Vagina (tissue), 2 donors: ENCODE measurements at places on chromosomes 3 and 15. TPM values are rescaled to one million over a fixed set of nuclear protein-coding genes. Genes with fewer than 3 reads are reported as not detected.
A peak's percentile ranks its signal among the peaks of the same experiment; 100 is the strongest.

GRCh38 chr15:83250781-83251180 is 33.7 kb downstream of the BNC1 start:
- no peak for DNase-seq

DNA sequence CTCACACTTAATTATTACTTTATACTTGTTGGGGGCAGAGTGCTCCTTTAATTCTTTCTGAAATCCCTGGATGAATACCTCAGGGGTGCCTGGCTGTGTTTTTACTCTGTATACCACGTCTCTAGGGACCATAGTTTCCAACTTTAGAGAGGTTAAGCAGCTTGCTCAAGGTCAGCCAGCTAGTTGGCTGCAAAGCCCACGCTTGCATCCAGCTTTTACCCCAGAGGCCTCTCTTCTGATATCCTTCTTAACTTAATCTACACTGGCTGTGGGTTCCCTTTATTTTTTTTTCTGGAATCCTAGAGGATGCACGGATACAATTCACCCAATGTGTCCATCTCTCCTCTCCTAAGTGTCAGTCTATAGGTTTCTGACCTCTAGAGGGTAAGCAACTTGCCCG is 1.4 kb downstream of the PDZRN3 start:
- DNase-seq, result no peak

DNA sequence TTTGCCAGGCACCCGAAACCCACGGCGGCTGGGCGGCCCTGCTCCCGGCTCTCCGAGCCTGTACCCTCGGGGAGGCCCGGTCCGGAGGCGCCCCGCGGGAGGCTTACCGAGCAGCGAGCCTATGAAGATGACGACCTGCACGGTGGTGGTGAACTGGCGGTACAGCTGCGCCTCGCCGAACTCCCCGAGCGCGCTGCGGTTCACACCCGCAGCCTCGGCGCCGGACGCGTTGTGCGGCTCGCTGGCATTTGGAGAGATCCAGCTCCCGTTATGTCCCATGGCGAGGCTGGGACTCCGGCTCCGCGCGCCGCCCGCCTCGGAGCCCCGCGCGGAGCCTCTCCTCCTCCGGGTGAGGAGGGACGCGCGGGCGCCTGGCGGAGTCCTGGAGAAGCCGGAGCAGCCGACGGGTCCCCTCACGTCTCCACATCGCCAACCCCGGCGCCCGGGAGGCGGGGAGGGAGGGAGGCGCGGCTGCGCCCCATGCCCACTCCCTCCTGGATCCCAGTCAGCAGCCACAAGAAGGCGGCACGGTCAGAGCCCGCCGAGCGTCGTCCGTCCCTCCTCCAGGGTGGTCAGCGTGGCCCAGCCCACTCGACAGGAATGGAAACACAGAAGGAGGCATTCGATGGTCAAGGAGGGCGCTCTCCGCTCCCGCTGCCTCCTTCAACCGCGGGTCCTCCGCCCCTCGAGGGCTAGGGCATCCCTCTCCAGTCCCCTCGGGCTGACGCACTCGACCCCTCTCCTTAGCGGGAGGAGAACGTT is at the start of gene GPR176:
Gene GPR176, minus strand, starts transcription at position 519 of the 762 bp plus-strand sequence. Its CDS starts 240 bp downstream, at position 279.
- no peak for DNase-seq

- no peak for DNase-seq
Observed at GRCh38 chr15:96333131-96334016, 2.9 kb downstream of the NR2F2 start.

GRCh38 chr15:89975482-89976245 is 25.5 kb upstream of the ZNF710 start:
- DNase-seq, result no peak

- DNase-seq, result no peak
Observed at GRCh38 chr3:73314151-73314951, 252.9 kb downstream of the EBLN2 start.

DNA sequence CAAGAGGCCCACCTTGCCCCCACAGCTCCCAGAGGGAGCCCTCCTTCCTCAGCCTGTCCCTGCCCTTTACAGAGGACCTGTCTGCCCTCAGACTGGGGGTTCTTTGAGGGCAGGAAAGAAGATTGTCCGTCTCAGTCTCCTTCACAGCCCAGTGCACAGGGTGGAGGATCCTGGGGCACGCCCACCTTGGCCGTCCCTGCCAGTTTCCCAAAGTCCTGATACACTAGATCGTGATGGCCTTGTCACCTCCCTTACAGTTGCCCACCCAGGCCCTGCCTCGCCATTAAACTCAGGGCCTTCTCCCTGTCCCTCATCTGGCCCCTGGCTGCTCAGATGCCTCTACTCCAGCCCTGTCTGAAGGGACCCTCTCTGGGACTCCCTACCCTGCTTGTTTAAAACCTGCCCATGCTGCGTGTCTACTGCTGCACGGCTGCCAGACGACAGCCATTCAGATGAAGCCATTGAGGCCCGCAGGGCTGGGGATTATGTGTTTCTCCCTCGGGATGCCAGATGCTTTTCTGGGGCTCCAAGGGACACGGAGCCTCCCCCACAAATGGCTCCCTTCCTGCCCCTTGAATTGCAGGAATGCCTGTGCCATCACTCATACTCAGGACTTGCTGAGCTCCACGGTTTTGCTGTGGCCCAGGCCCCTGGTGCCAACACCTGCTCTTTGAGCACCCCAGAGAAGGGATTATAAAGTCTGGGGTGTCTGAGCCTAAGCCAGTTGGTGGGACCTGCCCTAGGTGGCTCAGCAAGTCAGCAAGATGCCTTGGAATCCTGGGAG is 27.8 kb downstream of the ACSBG1 start:
- DNase-seq, result peak; percentile 79

DNA sequence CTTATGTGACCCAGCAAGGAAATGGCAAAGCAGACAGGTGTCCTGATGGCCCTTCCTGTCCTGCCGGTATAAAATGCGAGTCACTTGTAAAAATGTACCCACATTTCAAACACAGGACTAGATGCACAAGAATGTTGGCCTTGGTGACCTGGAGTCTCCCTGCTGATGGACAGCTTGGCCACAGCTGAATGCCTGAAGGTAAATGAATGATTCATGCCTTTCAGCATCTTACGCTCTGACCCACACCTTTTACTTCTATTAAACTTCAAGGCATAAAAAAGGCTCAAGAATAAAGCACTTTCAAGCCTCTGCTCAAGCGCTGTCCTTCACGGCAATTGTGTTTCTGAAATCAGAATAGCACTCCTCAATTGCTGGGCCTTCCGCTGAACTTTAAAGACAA is 228.0 kb upstream of the SLCO3A1 start:
- no peak for DNase-seq

DNA sequence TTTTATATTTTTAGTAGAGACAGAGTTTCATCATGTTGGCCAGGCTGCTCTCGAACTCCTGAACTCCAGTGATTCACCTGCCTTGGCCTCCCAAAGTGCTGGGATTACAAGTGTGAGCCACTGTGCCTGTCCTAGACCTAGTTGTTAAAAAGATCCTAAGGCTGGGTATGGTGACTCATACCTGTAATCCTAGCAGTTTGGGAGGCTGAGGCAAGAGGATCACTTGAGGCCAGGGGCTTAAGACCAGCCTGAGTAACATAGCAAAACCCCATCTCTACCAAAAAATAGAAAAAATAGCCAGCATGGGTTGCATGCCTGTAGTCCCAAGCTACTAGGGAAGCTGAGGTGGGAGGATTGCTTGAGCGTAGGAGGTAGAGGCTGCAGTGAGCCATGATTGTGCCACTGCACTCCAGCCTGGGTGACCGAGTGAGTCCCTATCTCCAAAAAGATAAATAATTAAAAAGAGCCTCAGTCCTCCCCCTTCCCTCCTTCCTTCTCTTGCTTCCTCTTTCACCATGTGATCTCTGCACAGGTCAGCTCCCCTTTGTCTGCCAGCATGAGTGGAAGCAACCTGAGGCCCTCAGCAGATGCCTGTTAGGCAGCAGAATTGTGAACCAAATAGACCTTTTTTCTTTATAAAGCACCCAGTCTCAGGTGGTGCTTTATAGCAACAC is 9.8 kb upstream of the FNDC3B start:
- DNase-seq, result no peak

GRCh38 chr15:77181305-77182074 is 110.6 kb upstream of the TSPAN3 start:
- no peak for DNase-seq

DNA sequence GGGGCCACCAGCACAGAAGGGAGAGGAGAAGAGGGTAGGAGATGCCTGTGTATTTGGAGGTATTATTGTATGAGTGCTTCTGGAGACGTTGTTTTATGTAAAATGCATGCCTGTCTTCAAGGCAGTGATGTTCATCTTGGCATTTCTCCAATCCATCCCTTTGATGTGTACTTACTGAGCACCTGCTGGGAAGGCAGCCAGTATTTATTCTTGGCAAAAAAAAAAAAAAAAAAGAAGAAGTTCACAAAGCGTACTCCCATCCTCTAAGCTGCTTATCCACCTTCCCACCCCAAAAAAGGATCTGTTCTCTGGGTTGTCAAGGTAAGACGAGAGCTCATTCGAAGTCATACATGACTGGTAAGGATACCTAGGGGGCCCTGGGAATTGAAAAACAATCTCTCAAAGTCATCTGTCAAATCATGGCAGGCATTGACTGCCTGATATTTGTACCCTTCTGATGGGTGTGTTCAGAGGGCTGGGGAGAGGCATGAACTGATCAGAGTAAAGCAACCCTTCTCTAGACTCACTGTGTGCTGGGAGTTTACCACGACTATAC is 30.0 kb upstream of the SLC6A1 start:
- DNase-seq, result no peak

DNA sequence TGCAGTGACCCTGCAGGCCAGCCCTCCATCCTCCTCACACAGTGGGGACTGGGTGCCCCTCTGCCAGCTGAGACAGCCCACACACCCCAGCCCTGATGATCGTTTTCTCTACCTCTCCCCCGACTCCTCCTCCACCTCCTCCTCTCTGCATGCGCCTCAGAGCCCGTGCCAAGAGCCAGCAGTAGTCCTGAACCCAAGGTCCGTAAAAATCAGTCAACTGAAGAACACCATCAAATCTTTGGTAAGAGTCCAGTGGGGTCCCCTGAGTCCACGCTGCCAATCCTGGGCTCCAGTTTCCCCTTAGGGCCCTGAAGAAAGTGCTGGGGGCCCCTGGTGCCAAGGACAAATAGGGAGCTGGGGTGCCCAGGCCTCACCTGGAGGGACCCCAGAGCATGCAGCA is 109.3 kb upstream of the FAN1 start:
- no peak for DNase-seq

- no peak for DNase-seq
Observed at GRCh38 chr3:119703820-119704531, 1.2 kb downstream of the CFAP91 start.

DNA sequence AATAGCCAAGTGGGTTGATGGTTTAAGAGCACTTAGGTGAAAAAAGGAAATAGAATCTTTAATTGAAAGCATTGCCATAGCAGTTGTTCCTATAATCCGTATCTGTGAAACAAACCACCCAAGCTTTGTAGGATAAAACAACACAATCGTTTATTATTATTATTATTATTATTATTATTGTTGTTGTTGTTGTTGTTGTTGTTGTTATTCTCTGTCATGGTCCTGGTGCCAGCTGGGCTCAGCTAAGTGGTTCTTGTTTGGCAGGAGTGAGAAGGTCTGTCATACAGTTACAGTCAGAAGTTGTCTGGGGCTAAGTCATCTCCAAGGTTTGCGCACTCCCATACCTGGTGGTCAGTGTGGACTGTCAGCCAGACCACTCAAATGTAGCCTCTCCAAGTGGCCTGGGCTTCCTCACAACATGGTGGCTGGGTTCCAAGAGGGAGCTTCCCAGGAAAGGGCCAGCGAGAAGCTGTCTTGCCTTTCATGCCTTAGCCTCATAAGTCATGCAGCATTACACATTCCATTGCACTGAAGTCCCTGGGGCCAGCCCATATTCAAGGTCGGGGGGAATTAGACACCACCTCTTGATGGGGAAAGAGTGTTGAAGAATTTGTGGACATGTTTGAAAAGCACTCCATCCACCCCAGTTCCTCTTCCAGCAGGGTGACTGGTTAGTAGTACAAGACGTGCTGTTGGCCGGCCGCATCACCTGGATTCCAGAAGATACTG is 54.3 kb upstream of the FGD5 start:
- DNase-seq, result no peak

Gene UPK1B
- total RNA-seq, result not detected

Gene SLC9C1
- total RNA-seq, result not detected

Gene FMN1
- 20.1 TPM for total RNA-seq

Gene ARL13B
- total RNA-seq, result 13.5 TPM

Gene ARNT2
- total RNA-seq, result 8.1 TPM

Gene PLD1
- total RNA-seq, result 35.6 TPM

Gene SPATA12
- not detected for total RNA-seq

Gene GRM7
- 2.0 TPM for total RNA-seq
